ENCODE measurements at places on chromosomes 13 and 19.

DNA sequence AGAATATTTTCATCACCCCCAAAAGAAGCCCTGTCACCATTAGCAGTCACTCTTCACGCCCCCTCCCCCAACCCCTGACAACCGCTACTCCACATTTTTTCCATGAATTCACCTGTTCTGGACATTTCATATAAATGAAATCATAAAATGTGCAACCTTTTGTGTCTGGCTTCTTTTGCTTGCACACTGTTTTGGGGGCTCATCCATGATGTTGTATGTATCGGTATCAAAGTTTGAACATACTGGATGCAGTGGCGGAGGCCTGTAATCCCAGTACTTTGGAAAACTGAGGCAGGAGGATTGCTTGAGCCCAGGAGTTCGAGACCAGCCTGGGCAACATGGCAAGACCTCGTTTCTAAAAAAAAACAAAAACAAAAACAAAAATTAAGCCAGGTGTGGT, 7.2 kb downstream of the GADD45B start:
- H3K27ac ChIP-seq = no peak overlapping the region
- H3K27me3 ChIP-seq = peaks cover 42% of the 10 kb centered on the region
- H3K4me1 ChIP-seq = peaks cover 19% of the 10 kb centered on the region
- no peak for DNase-seq
- H3K4me3 ChIP-seq = no peak overlapping the region

- no peaks in the 10 kb centered on the region for H3K4me1 ChIP-seq
- no peak overlapping the region for H3K27ac ChIP-seq
- H3K36me3 ChIP-seq = no peaks in the 10 kb centered on the region
- peak; percentile 91 for DNase-seq
- no peak overlapping the region for H3K4me3 ChIP-seq
Measured at GRCh38 chr13:53622456-53622855, 593.8 kb downstream of the OLFM4 start.

DNA sequence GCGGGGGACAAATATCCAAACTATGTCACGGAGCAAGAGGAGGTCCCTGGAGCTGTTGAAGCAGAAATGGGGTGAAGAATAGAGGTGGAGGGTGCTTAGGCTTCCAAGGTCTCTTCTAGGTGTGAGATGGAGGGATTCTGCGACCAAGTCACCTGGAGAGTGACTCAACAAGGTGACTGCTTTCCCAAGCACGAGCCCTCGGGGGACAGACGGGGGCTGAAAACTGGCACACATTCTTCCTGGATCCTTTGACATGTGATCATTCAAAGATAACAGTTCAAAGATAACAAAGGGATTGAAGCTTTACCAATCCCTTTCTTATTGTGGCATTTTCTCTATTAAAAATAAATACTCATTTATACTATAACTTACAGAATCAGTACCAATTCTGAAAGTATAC, 2.2 kb upstream of the TEX101 start:
- no peak overlapping the region for H3K4me3 ChIP-seq
- no peaks in the 10 kb centered on the region for H3K4me1 ChIP-seq
- DNase-seq = no peak
- peaks cover 3% of the 10 kb centered on the region for H3K36me3 ChIP-seq
- no peak overlapping the region for H3K27ac ChIP-seq

- H3K4me3 ChIP-seq = no peak overlapping the region
- no peaks in the 10 kb centered on the region for H3K4me1 ChIP-seq
- H3K27ac ChIP-seq = no peak overlapping the region
- no peaks in the 10 kb centered on the region for H3K36me3 ChIP-seq
- no peaks in the 10 kb centered on the region for H3K27me3 ChIP-seq
Measured at GRCh38 chr13:37383856-37384370, 214.7 kb downstream of the POSTN start.

GRCh38 chr13:37014609-37015008, 14.0 kb downstream of the EXOSC8 start:
- no peak overlapping the region for H3K27ac ChIP-seq
- H3K36me3 ChIP-seq = peaks cover 11% of the 10 kb centered on the region
- no peaks in the 10 kb centered on the region for H3K4me1 ChIP-seq
- no peak overlapping the region for H3K4me3 ChIP-seq
- no peak for DNase-seq

DNA sequence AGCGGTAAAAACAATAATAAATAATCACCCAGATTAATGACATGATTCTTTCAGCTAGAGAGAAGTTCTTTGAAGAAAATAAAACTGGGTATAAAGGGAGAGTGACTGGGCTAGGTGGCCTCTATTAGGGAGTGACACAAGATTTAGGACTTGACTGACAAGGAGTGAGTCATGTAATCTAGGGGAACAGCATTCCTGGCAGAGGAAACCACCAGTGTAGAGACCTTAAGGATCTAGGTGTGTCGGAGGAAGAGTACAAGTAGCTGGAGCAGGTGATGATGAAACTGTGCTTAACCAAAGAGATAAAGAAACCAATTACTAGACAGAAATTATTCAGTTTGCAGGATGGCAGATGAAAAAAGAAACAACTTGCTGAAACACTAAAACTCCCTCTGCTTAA, 248.0 kb downstream of the RFC3 start:
- no peaks in the 10 kb centered on the region for H3K4me1 ChIP-seq
- no peak overlapping the region for H3K4me3 ChIP-seq
- DNase-seq = no peak
- H3K27ac ChIP-seq = no peak overlapping the region

DNA sequence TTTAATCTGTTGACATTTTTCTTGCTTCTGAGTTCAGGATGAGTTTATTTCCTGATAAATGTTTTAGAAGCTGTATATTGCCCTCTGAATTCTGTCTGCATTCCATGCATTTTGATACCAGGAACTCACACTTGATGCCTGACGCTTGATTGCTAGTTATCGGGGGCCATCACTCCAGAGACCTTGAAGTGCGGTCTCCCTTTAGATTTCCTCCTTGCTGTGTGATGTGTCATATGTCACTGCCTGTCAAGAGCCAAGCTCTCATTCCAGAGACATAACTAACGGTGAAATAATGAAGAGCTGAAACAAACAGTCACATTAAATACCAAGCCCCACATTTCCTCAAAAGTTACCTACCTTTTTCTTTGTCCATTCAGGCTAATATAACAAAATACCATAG, 155.5 kb downstream of the TNFSF13B start:
- no peak overlapping the region for H3K27ac ChIP-seq
- no peak overlapping the region for H3K4me3 ChIP-seq
- no peaks in the 10 kb centered on the region for H3K4me1 ChIP-seq
- no peaks in the 10 kb centered on the region for H3K27me3 ChIP-seq
- no peaks in the 10 kb centered on the region for H3K36me3 ChIP-seq
- no peak for DNase-seq

DNA sequence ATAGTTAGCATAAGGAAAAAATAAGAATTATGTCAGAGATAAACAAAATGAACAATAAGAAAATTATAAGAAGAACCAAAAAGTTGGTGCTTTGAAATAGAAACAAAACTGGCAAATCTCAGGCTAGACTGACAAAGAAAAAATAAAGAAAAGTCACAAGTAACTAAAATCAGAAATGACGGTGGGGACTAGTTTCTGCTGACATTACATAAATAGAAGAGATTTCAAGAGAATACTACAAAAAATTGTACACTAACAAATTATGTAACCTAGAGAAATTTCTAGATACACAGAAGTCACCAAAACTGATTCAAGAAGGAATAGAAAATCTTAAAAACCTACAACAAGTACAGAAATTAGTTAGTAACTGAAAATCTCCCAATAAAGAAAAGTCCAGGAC, 355.6 kb upstream of the SGCG start:
- no peaks in the 10 kb centered on the region for H3K4me1 ChIP-seq
- no peak for DNase-seq
- H3K27ac ChIP-seq = no peak overlapping the region

GRCh38 chr13:75480671-75481175, 1.2 kb downstream of the TBC1D4 start:
- peaks cover 4% of the 10 kb centered on the region for H3K4me1 ChIP-seq
- H3K4me3 ChIP-seq = peak overlapping the region; percentile 79
- H3K27me3 ChIP-seq = no peaks in the 10 kb centered on the region
- H3K36me3 ChIP-seq = no peaks in the 10 kb centered on the region
- peak overlapping the region; percentile 47 for H3K27ac ChIP-seq

All from spinal cord (tissue), 10 donors.